ENCODE measurements at places on chromosomes 2 and 18.
A peak's percentile ranks its signal among the peaks of the same experiment; 100 is the strongest.

- no peak for DNase-seq
Observed at GRCh38 chr2:208984376-208985090, 439.3 kb upstream of the MAP2 start.

DNA sequence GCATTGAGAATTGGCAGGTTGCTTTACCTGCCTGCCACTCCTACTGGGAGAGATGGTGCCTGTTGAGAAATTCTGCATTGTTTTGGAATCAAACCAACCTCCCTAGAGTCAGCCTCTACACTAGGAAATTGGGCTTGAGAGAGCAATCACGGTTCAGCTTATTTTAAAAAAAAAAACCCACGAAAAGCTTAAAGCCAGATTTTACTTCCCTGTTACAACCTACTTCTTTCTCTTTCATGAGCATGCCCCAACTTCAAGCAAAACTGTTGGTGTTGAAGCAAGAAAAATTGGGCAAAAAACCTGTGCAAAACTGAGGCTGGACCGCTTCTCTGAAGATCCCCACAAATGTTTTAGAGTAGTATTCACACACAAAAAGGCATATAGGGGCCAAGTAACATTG, 134.6 kb upstream of the ZEB2 start:
- no peak for DNase-seq

- DNase-seq, result no peak
Observed at GRCh38 chr18:9239720-9240119, 94.9 kb upstream of the TWSG1 start.

- DNase-seq, result no peak
Observed at GRCh38 chr2:23695890-23696751, 230.8 kb downstream of the ATAD2B start.

DNA sequence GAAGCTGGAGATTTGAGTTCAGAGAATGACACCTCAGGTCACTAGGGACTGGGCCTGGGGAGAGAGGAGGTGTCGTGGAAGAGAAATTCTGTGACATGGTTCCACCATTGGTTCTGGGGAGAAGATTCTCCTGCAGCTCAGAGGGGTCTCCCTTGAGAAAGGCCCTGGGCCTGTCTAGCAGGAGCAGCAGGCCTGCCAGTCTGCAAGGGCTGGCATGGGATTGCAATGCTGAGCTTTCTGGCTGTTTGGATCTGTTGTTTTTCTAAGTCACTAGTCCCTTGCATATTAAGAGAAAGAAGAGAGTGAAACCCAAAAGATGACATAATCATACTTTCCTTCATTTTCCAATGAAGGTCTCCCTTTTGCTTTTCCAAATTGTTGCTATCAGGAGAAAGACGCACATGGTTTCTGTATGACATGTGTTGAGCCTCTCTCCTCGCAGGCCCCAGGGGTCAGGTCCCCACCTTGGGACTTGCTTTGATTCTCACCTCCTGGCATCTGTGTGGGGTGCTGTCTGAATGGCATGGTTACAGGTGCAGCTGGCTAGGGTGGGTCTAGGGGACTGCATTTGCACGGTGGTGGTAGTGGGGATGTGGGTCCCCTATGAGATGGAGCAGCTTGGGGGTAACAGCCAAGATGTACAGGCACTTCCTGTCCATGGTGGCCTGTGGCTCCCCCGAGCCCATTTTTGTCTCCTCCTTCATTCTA, 117.8 kb downstream of the GLI2 start:
- DNase-seq, result no peak

GRCh38 chr2:180728928-180729559, 251.4 kb upstream of the UBE2E3 start:
- DNase-seq, result no peak

DNA sequence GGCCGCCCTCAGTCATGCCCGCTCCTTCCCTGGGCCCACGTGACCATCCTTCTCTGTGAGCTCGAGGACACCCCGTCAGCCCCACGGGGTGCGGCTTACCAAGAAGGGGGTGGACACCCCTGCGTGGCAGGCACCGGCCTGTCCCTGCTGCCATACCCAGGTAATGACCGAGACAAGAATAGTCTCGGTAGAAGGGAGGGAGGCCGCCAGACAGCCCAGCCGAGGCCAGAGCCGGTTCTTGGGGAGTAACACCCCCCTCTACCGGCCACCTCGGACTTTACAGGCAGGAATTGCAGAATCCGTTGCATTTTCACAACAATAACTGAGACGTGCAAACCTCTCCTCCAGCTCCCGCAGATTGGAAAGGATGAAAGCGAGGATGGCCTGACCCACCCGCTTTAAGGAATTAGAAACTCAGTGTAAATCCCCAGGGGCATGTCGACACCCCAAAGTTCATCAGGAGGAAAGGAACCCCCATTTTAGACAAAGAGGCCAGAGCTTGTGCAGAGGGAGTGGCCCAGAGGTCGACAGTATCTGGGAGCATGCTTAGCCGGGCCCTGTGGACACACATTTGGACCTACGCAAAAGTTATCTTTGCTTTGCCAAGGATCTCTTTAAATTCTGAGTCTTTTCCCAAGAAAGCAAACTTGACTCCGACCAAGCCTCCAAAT, 60.1 kb upstream of the GLI2 start:
- peak; percentile 51 for DNase-seq

DNA sequence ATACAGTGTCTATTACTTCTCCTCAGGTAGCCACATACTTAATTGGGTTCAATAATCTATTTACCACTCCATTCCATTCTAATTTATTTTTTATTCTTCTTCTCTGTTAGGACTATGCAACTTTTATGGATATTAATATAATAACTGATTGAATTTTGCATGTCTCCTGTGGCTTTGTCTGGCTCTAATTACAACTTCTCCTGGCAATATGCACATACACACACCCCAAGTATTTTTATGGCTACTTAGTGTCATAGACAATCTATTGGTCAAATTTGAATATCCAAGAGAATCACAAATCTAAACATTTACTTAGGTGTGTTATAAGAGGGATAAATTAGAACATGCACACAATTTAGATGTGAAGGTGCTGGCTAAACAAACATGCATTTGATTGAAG, 73.1 kb downstream of the BOD1L2 start:
- no peak for DNase-seq

DNA sequence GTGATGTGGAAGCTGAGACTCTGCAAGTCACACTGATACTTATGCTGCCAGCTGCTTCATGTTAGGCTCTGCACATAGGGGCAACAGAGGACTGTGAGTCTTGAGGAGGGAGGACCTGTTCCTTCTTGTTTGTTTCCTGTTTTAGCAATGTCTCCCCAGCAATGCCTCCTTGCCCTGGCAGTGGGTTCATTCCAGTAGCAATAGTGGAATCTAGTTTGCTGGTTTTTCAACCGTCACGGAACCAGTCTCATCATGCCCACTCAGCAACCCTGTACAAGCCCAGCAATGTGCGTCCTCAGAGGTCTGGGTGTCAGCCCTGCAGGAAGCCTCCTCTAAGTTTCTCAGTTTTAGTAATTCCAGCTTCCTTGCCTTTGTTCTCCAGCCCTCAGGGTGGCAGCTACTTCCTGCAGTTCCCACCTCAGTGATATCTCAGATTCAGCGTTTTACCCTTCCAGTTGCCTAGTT, 20.5 kb upstream of the ITGB6 start:
- no peak for DNase-seq
